A673 (cell line): ENCODE measurements at places on chromosomes 4 and X. TPM values are rescaled to one million over a fixed set of nuclear protein-coding genes. Genes with fewer than 3 reads are reported as not detected.

TASL gene
- total RNA-seq, result not detected in 2 replicates

- no peak for DNase-seq
Measured at GRCh38 chrX:133413218-133413925, 1.9 kb downstream of the GPC4 start.

DNA sequence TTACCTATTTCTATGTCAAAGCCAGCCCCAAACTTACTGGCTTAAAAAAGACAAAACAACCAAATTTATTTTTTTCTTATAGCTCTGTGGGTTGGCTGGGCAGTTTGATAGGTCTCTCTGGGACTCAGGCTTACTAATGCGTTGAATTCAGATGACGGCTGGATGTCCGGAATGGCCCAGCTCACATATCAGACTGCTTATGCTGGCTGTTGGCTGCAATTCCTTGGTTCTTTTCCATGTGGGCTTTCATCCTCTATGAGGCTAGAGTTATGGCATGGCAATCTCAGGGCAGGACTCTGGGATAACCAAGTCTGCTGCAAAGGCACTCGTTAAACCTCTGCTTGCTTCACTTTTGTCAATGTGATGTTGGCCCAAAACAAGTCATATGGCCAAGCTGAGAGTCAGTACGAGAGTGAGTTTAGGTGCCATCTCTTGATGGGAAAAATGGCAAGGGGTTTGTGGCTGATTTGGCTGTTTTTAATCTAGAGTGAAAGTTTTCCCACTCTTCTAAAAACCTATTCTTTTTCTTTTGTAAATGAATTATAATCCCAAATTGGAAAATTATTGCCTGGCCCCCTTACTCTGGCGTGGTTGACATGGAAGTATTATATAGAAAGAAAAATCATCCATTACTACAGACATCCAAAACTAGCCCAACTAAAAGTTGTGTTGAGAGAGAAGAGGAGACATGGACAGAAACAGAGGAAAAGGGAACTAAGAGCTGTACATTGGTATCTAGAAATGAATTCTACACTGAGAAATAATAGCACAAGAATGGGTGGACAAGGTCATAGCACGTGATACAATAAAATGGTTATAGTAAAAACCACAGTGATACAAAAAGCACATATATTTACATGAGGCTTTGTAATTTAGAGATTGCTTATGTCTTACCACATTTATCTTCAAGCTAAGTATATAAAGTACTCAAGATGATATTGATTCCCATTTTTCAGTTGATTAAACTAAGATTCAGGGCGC lies 6.6 kb downstream of the PRIMPOL start:
- no peak for DNase-seq

DNA sequence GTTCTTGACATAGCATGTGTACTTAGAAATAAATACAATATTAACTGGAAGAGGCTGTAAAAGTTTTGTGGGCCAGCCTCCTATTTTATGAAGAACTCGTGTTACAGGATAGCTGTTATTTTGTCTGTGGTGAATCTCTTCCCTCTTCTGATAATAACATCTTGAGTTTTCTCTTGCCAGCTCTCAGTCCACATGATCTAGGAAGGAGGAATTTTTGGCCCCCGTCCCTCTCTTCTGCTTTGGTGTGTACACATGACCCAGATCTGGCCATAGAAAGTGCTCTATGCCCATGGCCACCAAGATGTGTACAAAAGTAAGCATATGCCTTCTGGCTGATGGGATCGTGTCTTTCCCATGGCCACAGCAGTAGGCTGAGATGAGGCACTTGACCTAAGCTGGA lies 108.0 kb upstream of the LEF1 start:
- no peak for DNase-seq

GRCh38 chrX:11970578-11971359 lies 167.5 kb upstream of the FRMPD4 start:
- DNase-seq, result no peak

GRCh38 chr4:185936650-185937376 lies 124.8 kb upstream of the SORBS2 start:
- DNase-seq, result peak; percentile 7
